Brain (organoid and tissue), 16 donors: ENCODE measurements at places on chromosomes 16 and 17.

DNA sequence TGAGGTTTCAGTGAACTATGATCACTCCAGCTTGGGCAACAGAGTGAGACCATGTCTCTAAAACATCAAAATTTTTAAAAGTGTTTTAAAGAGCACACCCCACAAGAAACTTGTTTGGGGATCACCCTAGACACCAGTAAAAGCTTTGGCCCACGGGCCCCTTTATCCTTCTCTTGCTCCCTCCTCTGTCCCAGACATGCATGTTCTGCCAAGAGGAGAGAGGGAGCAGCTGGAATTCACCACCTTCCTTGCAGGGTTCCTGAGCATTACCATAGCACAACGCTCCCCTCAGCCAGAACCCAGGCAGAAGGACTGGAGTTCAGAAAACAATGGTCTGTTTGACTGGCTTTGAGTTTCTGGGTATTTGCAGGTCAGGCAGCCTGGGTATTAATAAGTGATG lies 214.3 kb upstream of the CDH5 start:
- DNase-seq, result no peak

- DNase-seq, result no peak
Observed at GRCh38 chr17:66602659-66603384, 232.1 kb upstream of the CACNG5 start.

- DNase-seq, result no peak
Observed at GRCh38 chr16:57192146-57192545, 6.0 kb downstream of the RSPRY1 start.

GRCh38 chr16:4994719-4995434 lies 36.7 kb downstream of the SEC14L5 start:
- DNase-seq, result peak; percentile 35

DNA sequence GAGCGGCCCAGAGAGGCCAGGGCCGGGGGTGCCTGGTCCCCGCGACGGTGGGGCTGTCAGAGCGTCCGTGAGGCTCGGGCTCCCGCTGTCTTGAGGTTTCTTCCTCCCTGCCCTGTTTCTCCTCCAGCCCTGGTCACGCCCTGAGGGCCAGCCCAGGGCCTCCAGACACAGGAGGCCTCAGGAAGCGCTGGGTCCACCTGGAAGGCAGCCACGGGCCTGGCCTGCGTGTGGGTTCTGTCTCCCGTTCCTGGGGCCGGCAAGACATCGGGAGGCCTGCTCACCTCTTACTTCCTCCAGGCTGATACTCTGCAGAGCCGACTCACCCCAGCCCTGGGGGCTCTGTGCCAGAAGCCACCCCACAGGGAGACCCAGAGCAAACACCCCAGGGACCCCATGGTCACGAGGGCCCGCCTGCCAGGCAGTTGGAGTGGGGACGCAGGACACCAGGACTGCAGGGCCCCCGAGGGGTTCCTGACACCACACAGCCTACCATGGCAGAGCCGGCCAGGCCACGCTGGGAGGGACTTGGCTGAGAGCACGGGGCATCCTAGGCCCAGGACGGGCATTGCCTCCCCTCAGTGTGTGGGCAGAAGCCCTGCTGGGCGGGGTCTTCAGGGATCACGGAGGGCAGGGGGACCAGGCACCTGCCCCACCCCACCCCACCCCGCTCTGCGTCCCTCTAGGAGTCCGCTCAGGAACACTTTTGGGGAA lies 18.9 kb upstream of the CACNA1H start:
- no peak for DNase-seq

DNA sequence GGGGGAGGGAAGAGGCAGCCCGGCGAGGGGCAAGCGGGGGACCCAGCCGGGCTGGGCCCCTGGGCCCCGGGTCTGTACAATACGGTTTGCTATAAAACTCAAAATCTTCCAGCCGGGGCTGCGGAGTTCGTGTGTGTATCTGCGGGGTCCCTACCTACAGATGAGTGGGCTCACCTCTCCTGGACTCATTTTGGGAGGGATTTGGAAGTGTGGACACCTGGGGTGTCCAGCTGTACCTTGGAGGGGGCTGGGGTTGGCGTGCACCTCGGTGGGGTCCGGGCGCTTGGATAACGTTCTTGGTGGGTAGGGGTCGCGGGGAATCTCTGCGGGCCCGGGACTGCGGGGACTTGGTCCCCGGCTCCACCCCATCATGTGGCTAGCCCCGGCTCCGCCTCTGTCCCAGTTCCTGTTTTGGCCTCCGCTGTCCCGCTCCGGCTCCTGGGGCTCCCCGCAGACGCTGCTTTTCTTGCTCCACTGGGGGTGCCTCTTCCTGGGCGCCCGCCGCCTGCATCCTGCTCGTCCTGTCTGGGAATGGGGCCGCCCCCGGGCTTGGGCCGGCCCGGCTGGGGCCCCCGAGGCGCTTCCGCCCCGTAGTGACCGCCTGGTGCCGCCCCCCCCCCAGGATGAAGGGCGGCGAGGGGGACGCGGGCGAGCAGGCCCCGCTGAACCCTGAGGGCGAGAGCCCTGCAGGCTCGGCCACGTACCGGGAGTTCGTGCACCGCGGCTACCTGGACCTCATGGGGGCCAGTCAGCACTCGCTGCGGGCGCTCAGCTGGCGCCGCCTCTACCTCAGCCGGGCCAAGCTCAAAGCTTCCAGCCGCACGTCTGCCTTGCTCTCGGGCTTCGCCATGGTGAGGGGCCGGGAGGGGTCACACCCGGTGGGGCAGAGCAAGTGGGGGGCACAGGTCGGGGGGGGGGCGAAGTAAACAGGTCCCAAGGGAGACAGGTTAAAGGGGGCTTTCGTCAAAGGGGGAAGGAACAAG lies at the start of gene ORAI3:
Gene ORAI3 (plus strand): TSS at position 402 of the 983 bp plus-strand sequence. CDS start 222 bp downstream, at position 624.
- peak; percentile 54 for DNase-seq

- no peak for DNase-seq
Observed at GRCh38 chr16:12951392-12951791, 50.0 kb downstream of the SHISA9 start.

- no peak for DNase-seq
Observed at GRCh38 chr16:58038219-58038641, 12.7 kb downstream of the MMP15 start.

DNA sequence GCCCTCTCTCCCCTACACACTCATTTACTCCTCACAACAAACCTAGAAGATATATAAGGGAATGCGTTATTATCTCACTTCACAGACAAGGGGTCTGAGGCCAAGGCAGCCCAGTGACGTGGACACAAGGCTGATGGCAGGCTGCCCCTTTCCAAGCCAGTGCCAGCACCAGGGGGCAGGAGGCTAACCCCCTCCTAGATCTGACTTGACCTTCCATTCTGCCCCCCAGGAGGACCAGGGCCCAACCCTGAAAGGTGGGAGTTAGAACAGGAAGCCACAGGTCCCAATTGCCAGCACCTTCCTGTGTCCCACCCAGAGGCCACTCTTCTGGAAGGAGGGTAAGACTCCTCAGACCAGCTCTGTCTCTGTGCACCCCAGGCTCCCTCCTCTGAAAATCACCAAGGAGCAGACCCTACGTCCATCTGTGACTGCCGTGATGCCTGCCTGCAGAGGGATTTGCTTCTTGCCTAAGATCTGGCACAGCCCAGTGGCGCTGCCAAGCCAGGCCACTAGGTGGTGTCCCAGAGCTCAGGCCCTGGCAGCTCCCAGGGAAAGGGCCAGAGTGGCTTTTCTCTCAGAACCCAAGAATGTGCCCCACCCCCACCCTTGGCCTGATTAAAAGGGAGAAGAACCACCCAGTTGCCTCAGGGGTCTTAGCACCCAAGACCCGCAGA lies 42.4 kb upstream of the MRPS23 start:
- DNase-seq, result peak; percentile 84

DNA sequence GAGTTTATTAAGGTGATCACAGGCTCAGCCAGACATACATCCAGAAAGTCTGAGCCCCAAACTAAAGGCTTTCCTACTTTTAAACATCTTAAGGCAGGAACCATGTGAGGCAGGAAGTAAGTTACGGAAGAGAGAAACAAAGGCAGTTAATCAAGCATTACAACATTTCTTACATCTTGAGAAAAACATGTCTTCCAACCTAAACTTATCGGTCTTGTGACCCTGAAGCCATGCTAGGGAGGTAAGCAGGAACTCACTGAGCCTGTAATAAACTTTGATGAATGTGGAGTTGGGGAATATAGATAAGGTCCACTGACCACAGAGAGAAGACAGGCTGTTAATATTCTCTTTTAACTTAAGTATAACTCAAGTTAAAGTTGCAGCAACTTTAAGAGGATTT lies 3.5 kb upstream of the ACSM3 start:
- no peak for DNase-seq

DNA sequence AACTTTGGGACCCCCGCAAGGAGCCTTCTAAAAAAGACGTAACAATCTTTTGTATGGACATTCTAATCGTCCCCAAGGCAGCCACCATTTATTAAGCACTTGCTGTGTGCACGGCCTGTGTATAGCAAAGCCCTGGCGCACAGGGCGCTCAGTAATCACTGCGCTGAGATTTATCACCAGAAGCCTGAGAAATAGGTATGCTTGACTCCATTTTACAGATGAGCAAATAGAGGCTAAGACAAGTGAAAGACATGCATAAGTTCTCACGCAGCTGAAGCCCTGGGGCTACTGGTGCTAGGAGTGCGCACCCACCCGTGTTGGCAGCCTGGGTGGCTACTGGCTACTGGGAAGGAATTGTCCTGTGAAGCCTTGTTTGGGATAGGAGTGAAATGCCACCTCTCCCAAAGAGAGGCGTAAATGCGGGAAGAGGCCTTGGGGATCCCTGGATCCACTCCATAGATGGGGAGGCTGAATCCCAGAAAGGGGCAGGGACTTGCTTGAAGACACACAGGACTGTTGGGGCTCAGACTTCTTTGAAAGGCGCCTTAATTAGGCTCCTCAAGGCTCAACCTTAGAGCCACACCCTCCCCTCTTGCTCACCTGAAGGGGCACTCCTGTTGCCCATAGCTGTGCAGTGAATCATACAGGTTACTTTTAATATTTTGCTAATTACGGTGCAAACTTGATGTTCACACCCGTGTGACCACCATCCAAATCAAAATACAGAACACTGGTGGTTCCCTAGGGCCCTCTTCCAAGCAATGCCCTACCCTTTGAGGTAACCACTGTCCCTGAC lies 634 bp upstream of the NATD1 start:
- no peak for DNase-seq

- peak; percentile 77 for DNase-seq
Observed at GRCh38 chr17:2179615-2180295, 123.8 kb downstream of the SMG6 start.

DNA sequence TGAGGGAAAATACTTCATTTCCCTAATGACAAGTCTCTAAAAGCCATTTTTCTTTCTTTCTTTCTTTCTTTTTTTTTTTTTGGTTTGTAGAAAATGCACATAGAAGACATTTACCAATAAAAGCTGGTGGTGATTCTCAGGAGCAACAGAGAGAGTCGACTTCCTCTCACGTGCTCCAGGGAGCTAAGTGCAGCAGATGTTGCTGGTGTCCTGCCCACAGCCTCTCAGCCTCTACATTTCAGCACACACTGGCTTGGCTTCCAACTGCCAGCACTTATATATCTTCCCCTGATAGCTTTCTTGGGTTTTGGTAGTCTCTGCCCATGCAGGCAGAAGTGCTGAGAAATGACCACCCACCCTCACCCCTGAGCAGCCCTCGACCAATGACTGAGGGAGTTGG lies 58.4 kb upstream of the MARCHF10 start:
- DNase-seq, result no peak

DNA sequence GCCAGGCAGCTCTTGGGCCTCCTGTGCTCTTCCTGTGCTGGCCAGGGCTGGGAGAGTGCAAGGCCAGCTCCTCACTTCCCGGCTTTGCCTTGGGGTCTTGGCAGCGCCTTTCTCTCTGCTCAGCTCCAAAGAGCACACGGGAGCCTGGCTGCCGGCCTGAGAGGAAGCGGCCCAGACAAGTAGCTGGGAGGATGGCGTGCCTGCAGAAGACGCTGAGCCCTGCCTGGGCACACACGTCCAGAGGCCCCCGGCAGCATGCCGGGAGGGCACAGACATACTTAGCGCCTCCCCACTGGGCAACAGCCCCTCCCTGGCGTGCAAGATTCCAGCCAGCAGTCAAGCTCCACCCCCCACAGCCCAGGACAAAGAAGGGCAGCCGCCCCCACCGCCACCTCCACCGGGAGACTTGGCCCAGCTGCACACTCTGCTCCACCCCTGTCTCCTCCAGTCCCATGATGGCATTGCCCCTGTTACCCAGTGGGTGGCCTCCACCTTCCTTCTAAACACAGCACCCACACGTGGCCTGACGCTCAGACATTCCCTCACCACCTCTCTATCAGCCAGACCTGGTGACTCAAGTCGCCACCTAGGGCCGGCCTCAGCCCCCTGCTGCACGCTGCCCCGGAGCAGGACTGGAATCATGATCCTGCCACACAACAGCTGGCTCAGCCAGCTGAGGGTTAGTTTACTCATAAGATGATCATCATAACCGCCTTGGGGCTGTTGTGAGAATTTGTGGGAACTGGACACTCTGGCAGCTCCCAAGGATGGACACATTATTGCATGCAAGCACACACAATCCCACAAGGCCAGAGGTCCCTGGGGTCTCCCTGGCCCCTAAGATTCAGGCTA lies 12.4 kb downstream of the SGCA start:
- DNase-seq, result peak; percentile 67

DNA sequence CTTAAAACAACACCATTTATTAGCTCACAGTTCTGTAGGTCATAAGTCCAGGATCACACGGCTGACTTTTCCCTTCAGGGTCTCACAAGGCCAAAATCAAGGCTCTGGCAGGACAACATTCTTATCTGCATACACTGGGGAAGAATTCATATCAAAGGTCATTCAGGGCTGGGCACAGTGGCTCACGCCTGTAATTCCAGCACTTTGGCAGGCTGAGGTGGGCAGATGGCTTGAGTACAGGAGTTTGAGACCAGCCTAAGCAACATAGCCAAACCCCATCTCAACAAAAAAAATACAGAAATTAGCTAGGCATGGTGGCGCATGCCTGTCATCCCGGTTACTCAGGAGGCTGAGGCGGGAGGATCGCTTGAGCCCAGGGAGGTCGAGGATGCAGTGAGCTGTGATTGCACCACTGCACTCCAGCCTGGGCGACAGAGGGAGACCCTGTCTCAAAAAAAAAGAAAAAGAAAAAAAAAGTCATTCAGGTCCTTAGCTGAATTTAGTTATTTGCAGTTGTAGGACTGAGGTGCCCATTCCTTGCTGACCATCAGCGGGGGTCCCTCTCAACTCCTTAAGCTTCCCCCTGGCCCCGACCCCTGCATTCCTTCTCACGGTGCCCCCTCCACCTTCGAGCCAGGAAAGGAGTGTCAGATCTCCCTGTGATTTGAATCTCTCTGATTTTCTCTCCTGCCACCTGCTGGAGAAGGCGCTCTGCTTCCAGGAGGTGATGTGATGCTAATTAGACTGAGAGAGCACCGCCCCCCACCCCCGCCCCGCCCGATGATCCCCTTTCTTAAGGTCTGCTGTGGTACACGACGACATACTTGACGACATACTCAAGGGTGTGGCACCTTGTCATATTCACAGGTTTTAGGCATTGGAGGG lies 91.8 kb upstream of the CLEC18A start:
- peak; percentile 24 for DNase-seq

DNA sequence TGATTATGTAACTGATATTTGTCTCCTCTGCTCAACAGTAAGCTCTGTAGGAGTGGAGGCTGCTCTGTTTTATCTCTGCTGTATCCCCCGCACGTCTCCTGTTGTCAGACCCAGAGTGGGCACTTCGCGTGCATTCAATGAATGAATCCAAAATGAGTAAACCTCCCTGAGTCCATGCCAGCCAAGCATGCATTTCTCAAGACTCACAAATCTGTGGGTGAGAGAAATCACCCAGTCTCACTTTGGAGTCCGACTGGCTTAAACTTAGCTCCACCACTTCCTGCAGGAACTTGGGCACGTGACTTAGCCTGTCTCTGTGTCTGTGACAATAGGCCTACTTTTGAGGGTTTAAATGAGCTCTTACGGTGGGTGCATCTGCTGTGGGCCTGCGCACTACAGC lies 3.7 kb downstream of the PNPO start:
- DNase-seq, result no peak
